ENCODE measurements at places on chromosomes 12 and 14.

GRCh38 chr14:75845136-75845804, 136.5 kb downstream of the TGFB3 start:
- DNase-seq = no peak

- DNase-seq = no peak
Measured at GRCh38 chr12:93520454-93520853, 52.0 kb upstream of the SOCS2 start.

DNA sequence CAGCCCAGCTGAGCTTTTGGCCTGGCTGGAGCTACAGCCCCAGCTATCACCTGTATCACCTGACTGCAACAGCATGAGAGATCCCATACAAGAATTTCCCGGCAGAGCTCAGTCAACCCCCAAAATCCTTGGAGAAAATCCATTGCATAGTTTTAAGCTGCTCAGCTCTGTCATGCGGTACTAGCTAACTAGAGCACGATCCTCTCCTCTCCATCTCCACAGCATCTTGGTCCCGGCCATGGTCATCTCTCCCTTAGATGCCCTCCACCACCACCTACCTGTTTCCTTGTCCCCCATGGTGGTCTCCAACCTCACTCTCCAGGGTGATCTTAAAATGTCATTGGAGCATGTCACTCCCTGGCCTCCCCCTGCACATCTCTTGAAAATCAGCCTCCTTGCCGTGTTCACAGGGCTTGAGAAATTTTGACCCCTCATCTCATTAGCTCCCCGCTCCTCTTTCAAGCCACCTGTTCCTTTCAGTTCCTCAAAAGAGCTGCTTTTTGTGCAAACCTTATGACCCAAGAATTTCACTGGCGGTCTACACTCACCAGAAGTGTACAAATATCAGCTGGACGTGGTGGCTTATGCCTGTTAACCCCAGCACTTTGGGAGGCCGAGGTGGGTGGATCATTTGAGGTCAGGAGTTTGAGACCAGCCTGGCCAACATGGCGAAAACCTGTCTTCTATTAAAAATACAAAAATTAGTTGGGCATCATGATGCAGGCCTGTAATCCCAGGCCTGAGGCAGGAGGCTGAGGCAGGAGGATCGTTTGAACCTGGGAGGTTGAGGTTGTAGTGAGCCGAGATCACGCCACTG, 8.1 kb upstream of the CLMN start:
- no peak for DNase-seq

- no peak for DNase-seq
Measured at GRCh38 chr12:76080017-76080728, 4.3 kb downstream of the NAP1L1 start.

DNA sequence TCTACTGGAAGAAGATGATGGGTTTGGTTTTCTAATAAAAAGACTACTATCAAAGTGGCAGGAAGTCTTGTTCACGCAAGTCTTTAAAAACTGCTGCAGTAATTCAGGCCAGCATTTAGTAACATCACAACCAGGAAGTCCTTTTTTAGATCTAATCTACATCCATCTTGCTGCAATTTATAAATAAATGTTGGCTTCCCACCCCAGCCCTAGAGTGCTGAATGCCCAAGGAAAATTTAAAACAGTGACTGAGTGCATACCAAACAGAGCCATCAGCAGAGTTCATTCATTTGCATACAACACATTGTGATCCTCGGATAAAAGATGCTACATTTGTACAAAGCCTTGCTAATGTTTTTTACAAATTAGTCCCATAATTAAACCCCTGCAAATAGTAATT, 72.1 kb downstream of the PHLDA1 start:
- no peak for DNase-seq

DNA sequence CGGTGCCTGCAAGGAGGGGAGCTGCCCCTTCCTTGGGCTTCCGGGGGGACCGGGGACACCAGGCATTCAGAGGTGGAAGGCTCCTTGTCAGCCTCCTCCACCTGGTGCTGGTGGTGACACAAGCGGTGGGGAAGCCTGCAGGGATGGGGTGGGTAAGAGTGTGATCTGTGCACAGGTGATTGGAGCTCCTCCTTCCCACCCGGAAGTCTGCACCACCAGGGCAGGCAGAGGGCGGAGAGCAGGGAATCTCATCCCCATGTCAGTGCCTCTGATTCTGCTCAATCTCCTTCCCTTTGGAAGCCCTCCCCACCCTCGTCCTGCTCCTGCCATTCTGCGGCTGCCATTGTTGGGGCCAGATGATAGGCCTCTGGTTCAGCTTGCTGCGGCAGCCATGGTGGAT, 238.1 kb upstream of the CRY1 start:
- no peak for DNase-seq

DNA sequence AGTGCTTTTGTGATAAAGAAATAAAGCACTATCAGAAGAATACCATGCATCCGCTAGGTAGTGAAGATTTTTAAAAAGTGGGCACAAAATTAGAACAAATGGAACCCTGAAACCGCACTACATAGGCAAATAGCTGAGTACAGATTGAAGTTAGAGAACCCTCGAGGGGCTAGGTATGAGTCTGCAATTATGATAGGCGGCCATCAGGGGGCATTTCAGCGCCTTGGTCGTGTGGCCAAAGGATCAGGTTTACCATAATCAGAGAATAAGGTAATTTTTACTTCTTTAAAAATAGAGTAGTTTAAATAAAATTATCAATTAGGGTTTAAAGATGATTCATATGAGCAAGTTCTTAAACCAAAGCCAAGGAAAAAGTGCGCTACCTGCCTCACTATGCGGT, 129.8 kb downstream of the TMX1 start:
- no peak for DNase-seq

DNA sequence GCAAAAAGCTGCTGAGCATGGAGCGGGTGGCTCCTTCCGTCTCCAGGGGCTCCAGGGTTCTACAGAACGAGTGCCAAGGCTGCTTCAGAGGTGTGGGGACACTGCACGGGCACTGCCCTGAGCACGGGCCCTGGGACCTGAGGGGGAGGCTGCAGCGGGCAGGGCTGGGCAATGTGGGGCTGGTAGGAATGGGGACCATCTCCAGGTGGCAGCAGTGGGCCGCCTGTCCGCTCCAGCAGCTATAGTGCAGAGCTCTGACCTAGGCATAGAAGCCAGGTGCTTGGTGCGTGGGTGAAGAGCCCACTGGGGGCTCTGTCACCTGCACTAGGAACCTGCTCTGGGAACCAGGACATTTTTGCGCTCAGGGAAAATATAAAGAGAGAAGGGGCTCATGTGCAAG, 22.3 kb downstream of the HDAC7 start:
- no peak for DNase-seq

GRCh38 chr12:119208626-119209061, 29.9 kb downstream of the HSPB8 start:
- no peak for DNase-seq

DNA sequence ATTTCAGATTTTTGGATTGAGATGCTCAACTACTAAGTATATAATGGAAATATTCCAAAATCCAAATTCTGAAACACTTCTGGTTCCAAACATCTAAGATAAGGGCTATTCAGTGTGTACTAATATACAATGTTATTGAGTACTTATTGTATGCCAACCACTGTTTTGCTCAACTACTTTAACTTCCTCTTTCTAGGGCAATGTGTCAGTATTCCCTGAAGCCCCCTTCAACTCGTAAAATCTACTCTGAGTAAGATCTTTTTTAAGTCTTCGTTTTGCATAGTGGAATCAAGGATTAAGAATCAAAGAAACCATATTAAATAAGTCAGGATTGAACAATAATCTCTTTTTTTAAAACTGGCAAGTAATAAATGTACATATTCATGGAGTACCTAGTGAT, 45.5 kb downstream of the SPATA7 start:
- DNase-seq = no peak
